Stimulated activated CD4-positive, alpha-beta T cell treated with anti-CD3 and anti-CD28 coated beads, Interleukin-2, amount 100 ng/mL, for 48 hours (primary cell): ENCODE measurements at places on chromosomes 3 and 15.
A peak's percentile ranks its signal among the peaks of the same experiment; 100 is the strongest.

GRCh38 chr15:89090791-89091626 lies 2.8 kb downstream of the ABHD2 start:
- no peak for DNase-seq

GRCh38 chr3:128970740-128971047 lies 23.2 kb downstream of the CFAP92 start:
- DNase-seq = no peak

DNA sequence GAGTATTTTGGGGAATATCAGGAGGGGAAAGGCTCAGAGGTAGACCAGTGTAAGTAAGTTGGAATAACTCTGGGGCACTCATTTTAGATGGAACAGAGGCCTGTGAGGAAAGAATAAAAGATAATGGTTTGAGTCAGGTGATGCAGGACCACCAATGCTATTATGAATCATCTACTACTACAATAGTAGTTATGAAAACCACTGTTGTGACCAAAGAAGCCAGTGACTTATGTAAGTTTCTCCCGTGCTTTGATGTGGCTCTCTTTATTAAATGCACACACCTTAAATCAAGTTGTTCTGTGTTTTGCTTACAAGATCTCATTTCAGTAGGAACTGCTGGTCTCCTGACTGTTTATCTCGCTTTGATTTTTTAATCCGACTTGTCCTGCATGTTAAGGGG lies 13.1 kb upstream of the GUCA1C start:
- no peak for DNase-seq

- DNase-seq = no peak
Observed at GRCh38 chr15:97078591-97078990, 748.1 kb downstream of the NR2F2 start.

DNA sequence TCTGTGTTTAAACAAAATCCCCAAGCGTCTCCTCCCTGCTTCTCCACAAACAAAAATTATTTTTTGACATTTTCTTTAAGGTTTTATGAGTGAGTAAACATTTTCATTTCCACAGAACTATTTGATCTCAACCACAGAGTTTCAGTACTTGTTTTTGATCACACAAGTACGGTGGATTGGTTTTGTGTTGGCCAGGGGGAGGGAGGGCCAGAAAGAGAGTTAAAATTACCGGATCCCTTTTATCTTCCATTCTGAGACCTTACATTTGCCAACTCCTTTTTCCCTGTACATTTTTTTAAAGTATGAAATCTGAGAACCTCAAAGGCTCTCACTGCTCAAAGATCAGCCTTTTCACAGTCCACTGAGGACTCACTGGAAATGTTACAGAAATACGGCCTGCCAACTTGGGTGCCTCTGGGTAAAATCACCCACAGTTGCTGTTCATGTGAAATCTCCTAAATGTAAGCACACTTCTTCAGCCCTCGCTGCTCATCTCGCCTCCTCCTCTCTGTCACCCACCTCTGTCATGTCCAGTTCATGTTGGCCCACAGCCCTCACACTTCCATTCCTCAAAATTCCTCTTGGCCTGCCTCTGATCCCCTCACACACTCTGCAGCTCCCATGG lies 1.7 kb downstream of the HOMER2 start:
- no peak for DNase-seq

- no peak for DNase-seq
Observed at GRCh38 chr15:88624971-88625490, 3.9 kb downstream of the AEN start.

DNA sequence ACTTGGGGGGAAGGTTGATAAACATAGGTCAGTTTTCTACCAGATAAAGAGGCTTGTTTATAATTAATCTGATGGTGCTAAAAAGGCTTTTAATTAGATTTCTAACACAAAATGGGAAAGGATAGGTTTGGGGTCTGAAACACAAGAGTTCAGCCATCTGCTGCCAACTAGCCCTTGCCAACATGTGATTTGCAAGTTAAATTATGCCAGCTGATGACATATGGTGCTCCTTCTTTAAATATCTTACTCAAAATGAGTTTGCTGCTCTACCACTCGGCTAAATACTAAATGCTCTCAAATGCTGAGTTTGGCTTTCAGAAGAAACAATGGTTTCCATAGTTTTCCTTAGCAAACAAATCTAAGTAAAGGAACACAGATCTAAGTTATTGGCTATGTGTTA lies 557.8 kb upstream of the CCDC54 start:
- no peak for DNase-seq

DNA sequence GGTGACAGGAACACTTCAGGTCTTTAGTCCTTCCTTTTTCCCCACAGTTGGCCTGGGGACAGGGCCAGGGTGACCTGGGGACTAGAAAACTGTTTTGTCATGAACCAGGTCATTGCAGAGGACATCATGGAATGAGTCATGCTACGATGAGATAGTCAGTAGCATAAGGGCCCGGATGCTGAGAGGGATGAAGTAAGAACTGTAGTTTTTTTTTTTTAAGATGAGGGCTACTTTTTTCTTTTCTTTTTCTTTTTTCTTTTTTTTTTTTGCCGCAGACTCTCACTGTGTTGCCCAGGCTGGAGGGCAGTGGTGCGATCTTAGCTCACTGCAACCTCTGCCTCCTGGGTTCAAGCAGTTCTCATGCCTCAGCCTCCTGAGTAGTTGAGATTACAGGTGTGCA lies 8.0 kb downstream of the MAP2K5 start:
- no peak for DNase-seq

GRCh38 chr15:57862761-57863160 lies 156.2 kb downstream of the POLR2M start:
- DNase-seq = no peak

- peak; percentile 51 for DNase-seq
Observed at GRCh38 chr15:55267401-55268175, 22.0 kb downstream of the RAB27A start.

DNA sequence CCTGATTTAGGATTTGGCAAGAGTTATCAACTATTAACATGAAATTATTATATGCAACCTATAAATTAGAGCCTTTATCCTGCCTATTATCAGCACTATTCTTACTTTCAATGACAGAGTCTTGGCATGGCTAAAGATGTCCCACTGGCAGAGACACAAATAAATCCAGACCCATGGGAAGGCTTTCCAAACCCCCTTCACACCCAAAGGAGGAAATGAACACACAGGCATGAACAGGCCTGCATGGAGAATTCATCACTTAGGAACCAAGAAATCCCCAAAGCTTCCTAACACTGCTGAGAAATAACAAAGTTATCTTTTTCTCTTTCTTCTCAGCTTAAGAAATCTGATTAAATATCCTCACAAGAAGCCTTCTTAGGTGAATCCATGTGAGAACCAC lies 213.9 kb downstream of the OCA2 start:
- no peak for DNase-seq

DNA sequence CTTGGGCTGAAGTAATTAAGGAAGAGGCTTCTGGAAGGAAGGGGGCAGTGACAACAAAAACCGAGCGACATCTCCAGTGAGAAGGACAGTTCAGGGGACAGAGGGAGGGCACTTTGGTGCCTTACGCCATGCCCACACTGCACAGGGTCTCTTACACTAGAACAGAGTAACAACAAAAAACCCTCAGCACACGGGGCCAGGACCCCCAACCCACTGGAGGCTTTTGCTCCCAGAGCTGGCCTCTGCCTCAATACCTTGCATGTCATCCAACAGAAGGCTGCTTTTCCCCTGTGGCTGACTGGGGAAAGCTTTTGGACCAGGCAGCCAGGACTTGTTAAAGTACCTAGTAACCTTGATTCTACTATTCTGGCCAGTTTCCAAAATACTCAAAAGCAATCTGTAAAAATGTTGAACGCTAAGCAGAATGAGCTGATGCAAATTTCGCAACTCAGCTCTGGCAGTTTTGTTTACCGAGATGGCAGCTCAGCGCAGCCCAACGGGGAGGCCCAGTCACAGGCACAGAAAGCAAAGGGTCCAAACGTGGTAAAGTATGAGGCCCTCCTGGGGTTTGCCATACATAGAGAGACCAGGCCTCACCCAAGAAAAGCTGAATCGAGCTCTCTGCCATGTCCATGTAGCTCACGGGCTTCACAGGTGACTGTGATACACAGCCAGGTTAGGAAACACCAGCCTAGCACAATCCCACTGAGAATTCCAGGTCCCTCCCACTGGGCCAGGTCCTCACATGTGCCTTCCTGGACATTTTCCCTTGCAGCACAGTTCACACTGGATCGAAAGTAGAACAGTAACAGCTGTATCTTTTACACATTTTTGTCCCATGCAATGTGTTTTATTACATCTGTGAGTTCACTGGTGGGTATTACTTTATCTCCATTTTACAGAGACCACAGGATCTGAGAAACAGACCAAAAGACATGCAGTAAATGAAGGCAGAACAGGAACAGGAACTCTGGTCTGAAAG lies 6.0 kb downstream of the CHCHD4 start:
- DNase-seq = no peak

DNA sequence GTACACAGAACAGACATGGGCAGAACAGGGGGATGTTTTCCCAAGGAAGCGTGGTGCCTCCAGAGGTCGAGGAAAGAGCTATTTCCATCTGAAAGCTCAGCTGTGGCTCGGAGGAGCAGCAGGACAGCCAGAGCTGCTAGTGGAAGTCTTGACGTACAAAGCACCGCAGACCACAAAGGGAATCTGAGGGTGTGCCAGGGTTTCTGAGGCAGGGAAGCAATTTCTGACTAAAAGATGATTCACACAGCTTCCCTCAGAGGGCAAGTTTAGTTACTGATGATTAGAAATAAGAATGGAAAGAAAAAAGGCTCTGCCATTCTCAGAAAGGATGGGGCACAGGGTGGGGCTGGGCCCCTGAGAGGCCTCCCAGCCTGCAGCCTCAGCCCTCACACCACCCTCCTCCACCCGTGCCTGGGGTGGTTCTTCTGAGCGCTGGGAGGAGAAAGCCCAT lies 45.8 kb upstream of the SEC13 start:
- peak; percentile 47 for DNase-seq

- no peak for DNase-seq
Observed at GRCh38 chr15:99669250-99669649, 64.0 kb downstream of the LYSMD4 start.

DNA sequence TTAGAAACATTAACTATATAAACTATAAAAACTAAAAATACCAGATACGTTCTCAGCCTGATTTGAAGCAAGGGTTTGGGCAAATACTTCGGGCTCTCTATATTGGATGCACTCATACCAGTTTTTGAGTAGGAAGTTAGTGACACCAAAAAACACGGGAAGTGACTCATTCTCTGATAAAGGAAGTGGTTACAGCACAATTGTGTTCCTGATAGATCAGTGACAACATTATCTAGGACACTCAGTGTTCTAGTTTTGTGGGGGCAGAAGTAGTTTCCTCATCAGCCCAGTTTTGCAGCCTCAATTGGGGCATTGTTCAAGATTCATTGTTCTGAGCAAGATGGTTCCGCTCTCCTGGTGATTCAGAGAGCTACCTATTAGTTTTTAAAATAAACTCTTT lies 469.6 kb upstream of the DPPA4 start:
- peak; percentile 13 for DNase-seq

DNA sequence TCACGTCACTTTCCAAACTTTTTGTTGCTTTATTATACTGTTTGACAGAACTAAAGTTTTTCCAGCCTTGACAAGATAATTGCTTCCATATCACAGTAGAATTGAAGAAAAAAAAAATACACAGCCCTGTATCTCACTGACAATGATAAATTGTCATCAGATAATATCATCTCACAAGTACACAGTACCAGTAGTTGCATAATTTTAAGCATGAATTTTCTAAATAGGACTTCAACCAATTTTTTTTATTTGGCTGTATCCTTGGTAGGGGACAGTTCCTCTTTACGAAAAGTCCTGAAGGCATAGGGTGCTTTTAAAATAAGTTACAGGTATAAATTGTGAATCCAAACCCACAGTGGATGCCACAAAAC lies 230.7 kb downstream of the ATP8B4 start:
- DNase-seq = no peak

- no peak for DNase-seq
Observed at GRCh38 chr15:72979308-72979707, 73.0 kb upstream of the NEO1 start.

DNA sequence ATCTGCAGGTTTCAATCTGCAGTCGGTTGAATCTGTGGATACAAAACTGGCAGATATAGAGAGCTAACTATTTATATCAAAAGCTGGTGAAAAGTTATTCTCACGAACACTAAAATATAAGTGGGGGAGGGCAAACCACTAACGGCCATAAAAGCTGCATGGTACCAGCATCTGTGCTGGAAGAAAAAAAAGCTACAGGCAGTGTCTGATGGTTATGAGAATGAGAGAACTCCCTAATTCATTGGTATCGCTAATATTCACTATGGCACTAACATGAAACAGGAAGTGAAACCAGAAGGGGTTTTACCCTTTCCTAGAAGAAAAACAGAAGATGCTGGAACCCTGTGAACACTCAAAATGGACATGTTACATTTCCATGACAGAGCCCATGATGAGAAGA lies 15.9 kb downstream of the CEP70 start:
- DNase-seq = no peak

DNA sequence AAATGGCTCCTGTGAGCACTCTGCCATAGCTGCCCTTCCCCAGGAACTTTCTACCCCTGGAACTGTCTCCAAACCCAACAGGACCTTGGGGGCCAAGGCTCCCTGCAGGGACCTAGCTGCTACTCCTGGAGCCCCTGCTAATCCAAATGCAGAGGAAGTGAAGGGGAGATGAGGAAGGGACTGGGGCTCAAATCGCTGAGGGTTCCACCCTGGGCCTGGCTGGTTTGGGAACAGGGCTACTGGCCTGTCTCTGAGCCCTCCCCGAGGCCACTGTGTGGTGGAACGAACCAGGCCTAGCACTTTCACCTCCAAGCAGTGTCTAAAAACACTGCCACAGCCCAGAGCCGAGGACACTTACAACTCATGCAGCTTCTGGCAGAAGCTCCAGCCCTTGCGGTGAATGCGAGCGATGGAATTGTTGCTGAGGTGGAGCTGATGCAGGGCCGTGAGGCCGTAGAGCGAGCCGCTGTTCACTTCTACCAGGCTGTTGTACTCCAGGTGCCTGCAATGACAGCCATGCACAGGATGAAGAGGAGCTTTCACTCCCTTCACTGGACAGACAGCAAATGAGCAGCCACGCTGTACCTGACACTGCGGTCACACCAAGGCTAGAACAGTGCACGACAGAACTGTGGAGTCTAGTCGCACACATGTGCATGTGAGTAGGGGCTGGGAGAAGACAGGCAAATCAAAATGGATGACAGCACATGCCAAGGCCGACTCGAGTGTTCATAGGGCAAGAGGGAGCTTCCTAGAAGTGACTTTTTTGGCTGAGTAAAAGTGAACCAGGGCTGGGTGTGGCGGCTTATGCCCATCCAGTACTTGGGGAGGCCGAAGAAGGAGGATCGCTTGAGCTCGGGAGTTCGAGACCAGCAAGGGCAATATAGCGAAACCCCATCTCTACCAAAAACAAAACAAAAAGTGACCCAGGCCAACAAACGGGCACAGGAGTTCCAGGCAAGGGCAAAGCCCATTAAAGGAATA lies 90.8 kb downstream of the LRIG1 start:
- no peak for DNase-seq

GRCh38 chr3:132713977-132714727 lies 8.1 kb downstream of the NPHP3 start:
- no peak for DNase-seq
